ENCODE measurements at places on chromosomes 7 and 10.

- no peak for DNase-seq
Measured at GRCh38 chr7:20797042-20797461, 10.4 kb upstream of the SP8 start.

- DNase-seq, result no peak
Measured at GRCh38 chr10:85531706-85532105, 834.9 kb downstream of the GRID1 start.

DNA sequence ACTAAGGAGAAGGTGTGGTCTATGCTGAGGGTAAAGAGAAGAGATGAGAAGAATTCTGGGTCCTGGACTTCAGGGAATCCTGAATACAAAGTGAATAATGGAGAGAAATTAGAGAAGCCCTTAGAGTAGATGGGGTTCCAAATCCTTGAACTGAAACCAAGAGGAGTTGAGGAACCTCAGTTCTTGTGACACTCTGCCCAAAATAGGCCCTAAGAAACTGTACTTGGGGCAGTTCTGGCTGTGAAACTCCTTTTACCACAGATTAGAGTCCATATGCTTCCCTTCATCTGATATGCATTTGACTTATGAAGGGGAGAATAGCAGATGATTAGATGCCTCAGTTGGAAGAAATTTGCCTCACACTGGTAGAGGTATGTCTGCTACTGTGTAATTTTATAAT lies 19.0 kb downstream of the TES start:
- no peak for DNase-seq

GRCh38 chr7:122702872-122703510 lies at the start of gene RNF148:
Gene RNF148, minus strand, starts transcription at chr7:122702922. Its CDS starts 172 bp downstream, at chr7:122702750.
- no peak for DNase-seq

DNA sequence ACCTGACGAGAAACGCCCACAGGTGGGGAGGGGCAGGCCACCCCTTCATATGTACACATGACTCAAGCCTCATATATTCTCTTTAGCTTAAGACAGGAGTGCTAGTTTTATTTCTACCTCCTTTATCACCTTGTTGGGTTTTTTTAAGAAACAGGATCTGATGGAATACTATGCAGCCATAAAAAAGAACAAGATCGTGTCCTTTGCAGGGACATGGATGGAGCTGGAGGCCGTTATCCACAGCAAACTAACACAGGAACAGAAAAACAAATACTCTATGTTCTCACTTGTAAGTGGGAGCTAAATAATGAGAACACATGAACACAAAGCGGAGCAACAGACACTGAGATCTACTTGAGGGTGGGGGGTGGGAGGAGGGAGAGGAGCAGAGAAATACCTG lies 11.2 kb upstream of the HUS1 start:
- DNase-seq, result no peak

DNA sequence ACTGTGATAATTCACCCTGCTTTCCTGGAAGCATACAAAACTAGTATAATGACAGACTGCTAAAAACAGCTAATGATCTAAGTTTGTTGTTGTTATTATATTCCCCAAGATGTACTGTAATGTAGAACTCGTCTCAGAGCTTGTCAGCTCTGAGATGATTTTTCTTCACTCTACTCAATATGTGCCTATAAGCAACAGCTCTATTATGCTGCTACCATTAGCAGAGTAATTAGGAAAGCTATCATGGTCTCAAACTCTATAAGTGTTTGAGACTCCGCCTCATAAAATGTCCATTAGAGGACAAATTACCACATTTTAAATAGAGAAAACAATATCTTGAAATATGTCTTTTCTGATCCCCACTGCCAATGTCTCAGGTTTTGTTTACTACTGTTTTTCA lies 476.5 kb upstream of the PCDH15 start:
- DNase-seq, result no peak

Measured in DMS 273 treated with DMSO at 0.1 percent for 48 hours (cell line).